ENCODE measurements at places on chromosomes 16 and 17.

DNA sequence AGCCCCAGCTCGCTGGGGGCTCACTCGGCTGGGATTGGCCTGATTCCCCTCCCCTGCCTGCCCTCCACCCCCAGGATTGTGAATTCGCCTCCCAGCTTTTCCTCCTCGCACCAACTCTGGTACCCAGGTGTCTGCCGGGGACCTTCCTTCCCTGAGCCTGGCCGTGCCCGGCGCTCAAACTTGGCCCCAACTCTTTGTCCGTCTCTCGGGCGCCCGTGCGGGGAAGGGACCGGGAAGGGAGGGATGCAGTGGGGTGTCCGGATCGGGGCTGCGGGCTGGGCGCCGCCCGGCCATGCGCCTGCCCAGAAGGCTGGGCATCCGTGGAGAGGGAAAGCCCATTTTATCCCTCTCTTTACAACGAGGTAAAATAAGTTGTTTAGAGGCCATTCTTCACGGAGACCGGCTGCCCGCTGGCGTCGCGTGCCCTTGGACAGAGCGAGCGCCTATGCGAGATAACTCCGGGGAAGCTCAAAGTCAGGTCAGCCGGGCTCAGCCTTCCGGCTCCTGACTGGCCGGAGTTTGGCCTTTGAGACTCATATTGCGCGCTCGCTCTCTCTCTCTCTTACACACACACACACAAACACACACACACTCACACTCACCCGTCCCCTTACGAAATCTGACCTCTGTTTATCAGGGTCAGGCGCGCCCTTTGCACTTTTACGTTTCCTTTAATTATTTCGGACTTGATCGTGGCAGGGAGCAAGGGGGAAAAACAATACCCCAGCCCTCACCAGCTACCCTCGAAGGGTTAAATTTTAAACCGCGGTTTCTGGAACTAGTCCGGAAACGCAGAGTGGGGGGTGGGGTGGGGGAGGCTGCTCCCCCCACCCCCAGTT is 774 bp upstream of the MAF start:
- no peaks in the 10 kb centered on the region for H3K36me3 ChIP-seq
- H3K4me3 ChIP-seq = peak overlapping the region; percentile 79
- H3K4me1 ChIP-seq = no peaks in the 10 kb centered on the region
- no peaks in the 10 kb centered on the region for H3K27me3 ChIP-seq
- peak overlapping the region; percentile 98 for H3K27ac ChIP-seq

DNA sequence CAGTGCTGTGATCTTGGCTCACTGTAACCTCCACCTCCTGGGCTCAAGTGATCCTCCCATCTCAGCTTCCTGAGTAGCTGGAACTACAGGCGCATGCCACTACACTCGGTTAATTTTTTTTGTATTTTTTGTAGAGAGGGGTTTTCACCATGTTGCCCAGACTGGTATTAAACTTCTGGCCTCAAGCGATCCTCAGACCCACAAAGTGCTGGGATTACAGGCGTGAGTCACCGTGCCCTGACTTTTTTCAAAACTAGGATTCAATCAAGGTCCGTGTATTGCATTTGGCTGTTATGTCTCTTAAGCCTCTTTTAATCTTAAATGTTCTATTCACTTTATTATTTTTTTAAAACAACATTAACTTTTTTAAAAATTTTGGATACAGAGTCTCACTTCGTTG is 4.3 kb upstream of the CCL22 start:
- H3K4me3 ChIP-seq = no peak overlapping the region
- no peak overlapping the region for H3K27ac ChIP-seq
- DNase-seq = no peak

DNA sequence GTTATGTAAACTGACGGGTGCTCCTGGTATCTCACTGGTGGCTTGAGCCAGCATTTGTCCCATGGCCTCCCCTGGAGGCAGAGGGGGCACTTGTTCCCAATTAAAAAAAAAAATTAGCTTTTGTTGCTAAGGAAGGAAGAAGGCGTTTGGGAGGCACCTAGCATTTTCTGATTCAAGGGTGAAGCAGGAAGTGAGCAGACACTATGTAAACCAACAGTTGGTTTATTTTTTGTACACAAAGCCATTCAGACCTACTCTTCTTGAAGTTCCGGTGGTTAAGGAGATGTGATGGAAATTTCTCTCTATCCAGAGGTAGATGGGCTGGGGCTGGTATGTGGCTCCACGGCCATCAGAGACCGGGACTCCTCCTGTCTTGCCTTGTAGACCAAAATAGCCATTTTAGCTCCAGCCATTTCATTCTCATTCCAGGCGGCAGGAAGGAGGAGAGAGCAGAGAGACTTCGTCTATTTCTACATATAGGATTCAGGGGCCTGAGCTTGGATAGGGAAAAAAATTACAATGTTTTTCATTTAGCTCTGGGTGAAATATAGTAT is 103.0 kb downstream of the SNX29 start:
- H3K4me3 ChIP-seq = no peak overlapping the region
- H3K36me3 ChIP-seq = no peaks in the 10 kb centered on the region
- no peaks in the 10 kb centered on the region for H3K27me3 ChIP-seq

DNA sequence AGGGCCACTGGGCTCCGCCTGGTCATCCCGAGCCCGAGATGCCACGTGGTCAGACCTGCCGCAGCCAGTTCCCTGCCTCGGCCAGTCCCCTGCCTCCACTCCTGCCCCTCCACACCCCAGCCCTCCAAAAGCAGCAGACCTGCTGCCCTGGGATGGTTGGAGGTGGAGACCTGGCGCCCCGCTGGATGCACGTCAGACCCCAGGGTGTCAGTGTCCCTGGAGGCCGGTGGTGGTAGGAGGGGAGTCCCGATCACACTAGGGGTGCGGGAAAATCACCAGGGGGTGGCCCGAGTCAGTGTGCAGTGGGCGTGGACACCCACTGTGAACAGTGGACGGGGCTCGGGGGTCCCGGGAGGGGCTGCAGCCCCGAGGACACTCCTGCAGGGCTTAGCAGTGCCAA is 26.9 kb downstream of the TPSG1 start:
- H3K36me3 ChIP-seq = no peaks in the 10 kb centered on the region
- DNase-seq = no peak
- peaks cover 61% of the 10 kb centered on the region for H3K27me3 ChIP-seq

- H3K36me3 ChIP-seq = no peaks in the 10 kb centered on the region
- no peak for DNase-seq
- peaks cover 40% of the 10 kb centered on the region for H3K4me1 ChIP-seq
- H3K4me3 ChIP-seq = no peak overlapping the region
Measured at GRCh38 chr17:50059759-50060273, 3.9 kb downstream of the ITGA3 start.

GRCh38 chr17:58527306-58527705 is 12.9 kb upstream of the MTMR4 start:
- H3K36me3 ChIP-seq = no peaks in the 10 kb centered on the region
- peak overlapping the region; percentile 93 for H3K27ac ChIP-seq
- peak overlapping the region; percentile 54 for H3K4me3 ChIP-seq
- H3K27me3 ChIP-seq = no peaks in the 10 kb centered on the region
- no peak for DNase-seq
- H3K4me1 ChIP-seq = peaks cover 14% of the 10 kb centered on the region

DNA sequence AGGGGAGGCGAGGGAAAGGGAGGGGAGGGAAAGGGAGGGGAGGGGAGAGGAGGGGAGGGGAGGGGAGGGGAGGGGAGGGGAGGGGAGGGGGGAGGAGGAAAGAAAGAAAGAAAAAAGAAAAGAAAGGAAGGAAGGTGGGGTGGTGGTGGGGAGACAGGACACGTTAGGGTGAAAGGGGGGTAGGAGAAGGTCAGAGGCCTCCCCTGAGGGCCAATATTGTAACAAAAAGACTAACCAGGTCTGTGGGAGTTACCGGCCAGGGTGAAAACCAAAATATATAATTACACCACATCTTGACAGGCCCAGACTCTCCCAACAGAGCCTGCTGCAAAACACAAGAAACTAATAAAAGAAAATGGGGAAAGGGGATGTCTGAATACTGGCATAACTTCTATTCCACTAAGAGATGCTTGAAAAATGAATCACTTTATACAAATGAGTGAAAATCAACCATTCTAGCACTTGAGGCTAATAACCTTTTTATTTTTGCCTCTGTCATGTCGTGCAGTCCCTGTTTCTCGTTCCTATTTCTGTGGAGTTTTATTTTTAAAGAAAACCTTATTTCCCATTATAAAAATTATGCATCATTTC is 10.0 kb downstream of the WDR45B start:
- H3K27ac ChIP-seq = peak overlapping the region; percentile 14
- no peaks in the 10 kb centered on the region for H3K4me1 ChIP-seq
- H3K4me3 ChIP-seq = no peak overlapping the region
- no peak for DNase-seq
- H3K27me3 ChIP-seq = no peaks in the 10 kb centered on the region
